ENCODE measurements at places on chromosomes 6 and 20. TPM values are rescaled to one million over a fixed set of nuclear protein-coding genes. Genes with fewer than 3 reads are reported as not detected.

DNA sequence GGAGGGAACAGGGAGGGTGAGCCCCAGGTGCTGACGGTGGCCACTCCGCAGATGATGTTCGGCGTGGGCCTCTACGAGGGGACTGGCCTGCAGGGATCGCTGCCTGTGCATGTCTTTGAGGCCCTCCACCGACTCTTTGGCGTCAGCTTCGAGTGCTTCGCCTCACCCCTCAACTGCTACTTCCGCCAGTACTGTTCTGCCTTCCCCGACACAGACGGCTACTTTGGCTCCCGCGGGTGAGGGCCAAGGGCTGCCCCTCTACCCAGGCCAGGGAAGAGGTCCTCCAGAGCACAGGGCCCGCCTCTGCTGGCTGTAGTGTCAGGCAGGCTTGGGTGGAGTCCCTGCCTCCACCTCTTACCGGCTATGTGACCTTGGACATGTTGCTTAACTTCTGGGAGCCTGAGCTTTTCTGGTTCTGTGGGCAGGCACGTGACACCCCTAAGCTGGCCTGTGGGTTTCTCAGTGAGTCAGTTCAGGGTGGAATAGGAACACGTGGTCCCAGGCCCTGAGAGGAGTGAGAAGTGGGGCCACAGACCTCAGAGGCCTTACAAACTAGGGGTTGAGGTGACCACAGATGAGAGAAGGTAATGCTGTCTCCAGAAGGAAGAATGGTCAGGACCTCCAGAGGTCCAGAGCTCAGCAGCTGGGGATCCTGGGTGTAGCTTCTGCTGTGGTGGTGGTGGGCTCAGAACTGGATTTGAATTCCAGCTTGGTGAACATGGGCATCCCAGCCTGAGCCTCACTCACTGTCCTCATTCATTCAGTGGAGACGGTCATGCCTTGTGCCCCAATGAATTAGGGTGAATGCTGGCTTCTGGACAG, 11.9 kb downstream of the PCIF1 start:
- DNase-seq: peak; percentile 80

DNA sequence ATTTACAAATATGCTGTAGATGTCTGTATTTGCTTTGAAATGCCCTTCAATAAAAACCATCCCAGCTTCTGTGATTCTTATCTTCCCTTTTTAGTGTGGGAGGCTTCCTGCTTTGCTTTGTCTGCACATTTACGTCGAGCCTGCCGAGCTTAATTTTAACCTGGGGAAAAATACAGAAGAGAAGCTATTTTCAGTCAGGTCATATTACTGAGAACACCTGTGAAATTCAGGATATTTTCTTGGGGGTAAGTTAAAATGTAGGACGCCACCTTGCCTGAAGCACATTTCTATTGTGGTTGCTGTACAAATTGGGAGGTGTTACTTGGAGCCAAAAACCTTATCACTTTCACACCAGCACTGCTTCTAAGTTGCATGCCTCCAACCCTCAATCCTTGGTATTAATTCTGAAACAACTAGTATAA, 43.6 kb upstream of the FUCA2 start:
- no peak for DNase-seq

DNA sequence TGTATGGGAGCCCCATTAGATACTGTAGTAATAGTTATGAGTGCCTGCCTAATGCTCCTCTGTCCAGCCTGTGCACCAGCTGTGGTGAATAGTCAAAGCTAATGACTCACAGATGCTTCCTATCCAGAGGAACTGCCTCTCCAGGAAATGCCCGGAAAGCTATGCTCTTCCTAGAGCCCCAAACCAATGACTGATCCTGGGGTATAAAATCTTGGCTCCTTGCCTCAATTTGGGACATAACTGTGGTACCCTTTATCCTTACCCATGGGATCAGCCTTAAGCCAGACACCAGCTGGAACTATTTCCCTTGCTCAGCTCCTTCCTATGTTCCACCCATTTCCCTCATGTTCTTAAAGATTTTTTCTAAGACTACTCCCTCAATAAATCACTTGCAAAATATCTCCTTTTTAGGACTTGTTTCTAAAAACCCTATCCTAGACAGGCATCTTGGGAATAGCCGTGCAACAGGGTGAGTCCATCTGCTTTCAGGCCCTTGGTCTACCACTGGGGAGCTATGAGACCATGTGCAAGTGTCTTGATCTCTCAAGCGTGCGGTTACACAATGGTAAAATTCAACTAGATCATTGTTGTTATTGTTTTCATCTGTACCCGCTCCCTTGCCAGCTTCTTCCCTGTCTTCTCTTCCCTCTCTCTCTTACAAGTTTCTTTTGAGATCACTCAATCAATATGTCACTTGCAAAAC, 283.7 kb downstream of the BTBD3 start:
- DNase-seq: peak; percentile 53

GRCh38 chr6:142843361-142843760, 101.6 kb downstream of the HIVEP2 start:
- no peak for DNase-seq

GRCh38 chr6:68127074-68127473, 508.0 kb upstream of the ADGRB3 start:
- DNase-seq: no peak

DNA sequence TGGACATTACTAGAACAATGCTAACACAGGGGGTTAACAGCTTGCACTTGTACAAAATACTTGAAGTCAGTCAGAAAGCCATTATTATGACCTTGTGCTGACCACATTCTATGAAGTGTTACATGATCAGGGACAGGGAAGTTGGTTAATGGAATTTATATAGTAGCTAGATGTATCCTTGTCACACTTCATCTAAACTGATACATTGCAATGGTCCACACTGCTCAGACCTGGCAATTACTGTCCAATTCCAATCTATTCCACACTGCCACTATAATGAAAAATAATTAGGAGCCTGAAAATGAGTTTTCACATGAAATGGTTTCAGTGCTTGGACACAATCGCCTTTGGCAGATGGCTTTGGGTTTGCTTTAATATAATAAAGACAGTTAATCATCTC, 850.8 kb downstream of the EPHA7 start:
- no peak for DNase-seq

DNA sequence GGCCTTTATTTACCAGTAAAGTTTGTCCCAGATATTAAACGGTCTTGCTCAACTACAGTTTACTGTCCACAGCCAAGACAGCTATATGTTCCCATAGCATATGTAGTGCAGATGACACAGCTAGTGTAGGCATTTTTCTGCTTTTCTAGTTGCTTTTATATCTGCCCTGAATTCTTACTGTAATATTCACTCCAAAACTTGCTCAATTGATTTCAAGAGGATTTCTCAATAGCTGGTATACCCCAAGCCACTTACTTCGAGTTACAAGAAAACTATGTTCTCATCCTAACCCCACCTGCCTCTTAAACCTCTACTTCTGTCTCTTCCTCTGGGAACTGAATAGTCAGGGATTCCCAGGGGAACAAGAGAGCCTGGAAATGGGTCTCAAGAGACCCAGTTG, 18.9 kb upstream of the ROS1 start:
- DNase-seq: peak; percentile 61

DNA sequence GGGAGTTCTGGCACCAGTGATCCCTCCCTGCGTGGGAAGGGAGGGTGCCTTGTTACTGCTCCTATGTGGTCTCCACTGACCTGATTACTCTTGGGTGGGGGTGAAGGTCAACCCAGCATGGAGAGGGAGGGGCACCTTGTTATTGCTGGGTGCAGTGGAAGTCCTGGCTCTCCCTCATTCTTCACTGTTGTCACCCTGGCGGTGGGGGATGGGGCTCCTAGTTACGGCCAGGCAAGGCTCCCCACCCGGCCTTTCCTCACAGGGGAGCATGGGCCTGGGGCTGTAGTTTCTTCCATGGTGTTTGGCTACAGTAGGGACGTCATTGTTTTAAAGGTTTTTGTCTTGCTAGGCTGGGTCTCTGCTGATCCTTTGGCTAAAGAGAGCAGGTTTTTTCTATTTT, 40.8 kb downstream of the PACSIN1 start:
- DNase-seq: no peak

GRCh38 chr6:6790891-6791290, 202.4 kb downstream of the LY86 start:
- no peak for DNase-seq

DNA sequence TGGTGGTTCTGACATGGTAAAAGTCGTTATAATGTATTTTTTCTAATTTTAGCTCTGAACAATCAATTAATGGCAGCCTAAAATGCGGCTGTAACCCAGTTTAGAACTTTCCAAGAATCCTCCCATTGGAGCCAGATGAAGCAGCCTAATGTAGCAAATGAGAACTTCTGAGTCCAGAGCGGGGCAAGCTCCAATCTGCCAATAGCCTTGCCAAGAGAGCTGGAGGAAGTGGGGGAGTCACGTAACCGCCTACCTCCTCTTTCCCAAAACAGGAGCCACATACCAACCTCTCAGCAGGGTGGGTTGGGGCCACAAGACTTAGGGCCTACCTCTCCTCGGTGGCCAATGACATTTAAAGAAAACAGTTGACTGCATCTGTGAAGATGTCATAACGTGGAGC, 230.6 kb downstream of the SOD2 start:
- DNase-seq: no peak

GRCh38 chr6:41278699-41279405, 7.6 kb downstream of the TREM1 start:
- DNase-seq: peak; percentile 40

DNA sequence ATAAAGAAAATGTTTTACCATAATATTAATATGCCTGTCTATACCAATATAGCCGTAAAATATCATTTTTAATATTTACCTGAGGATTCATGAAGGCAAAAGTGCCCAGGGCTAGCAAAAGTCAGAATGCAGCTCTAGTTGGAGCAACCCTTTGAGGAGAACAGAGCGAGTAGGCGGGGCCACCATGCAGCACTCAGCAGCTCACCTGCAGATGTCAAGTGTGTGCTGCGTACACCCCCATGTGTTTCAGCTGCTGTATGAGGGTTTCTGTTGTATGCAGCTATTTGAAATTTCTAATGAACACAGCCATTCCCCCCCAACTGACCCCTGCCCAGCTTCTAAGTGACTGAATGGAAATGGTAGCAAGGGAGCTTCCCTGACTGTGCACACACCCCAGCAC, 508.0 kb downstream of the QKI start:
- no peak for DNase-seq

- no peak for DNase-seq
Observed at GRCh38 chr6:52664991-52665686, 5.8 kb upstream of the TMEM14A start.

- DNase-seq: no peak
Observed at GRCh38 chr20:23112595-23112994, 26.5 kb upstream of the CD93 start.

DNA sequence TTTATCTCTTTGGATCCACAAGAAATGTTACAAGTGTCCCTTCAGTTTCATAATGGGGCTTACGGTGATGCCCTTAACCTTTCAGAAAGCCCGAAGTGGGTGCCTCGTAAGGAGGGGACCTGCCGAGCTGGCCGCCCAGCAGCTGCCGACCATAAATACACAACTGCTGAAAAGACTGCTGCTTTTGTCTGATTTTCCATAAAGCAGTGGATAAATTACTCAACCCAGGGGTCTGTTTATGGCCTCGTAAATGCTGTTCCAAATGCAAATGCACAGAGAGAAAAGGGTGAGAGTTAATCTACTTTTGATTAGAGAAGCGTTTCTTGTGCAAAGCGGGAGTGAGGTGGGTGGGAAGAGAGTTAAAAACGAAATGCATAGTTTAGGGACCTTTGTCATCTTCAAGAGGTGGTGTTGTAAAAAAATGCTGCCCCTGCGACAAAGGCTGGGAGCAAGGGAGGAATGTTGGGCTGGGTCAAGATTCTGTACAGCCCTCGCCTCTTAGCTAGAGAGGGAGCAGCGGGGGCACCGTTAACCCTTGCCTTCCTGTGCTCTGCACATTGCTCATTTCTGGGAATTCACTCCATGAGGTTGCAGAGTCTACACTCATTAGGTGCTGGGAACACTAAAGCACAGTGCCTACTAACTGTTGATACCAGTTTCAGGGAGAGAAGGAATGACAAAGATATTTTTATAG, 112.0 kb upstream of the MTHFD1L start:
- DNase-seq: no peak

GRCh38 chr6:169824021-169824420, 72.6 kb downstream of the ERMARD start:
- no peak for DNase-seq

GRCh38 chr6:160667639-160668481, 3.8 kb upstream of the LPA start:
- no peak for DNase-seq

C6orf163 gene
- 3.9 TPM for total RNA-seq

ADA gene
- total RNA-seq: 4.6 TPM

DUSP15 gene
- total RNA-seq: 9.9 TPM

MYCT1 gene
- total RNA-seq: 2.6 TPM

RAB44 gene
- not detected for total RNA-seq

DNMT3B gene
- 1.1 TPM for total RNA-seq

WFDC10A gene
- total RNA-seq: not detected

Measured in fibroblast of the aortic adventitia (primary cell).